GDM1 (cell line): ENCODE measurements at places on chromosomes 5 and 9.

DNA sequence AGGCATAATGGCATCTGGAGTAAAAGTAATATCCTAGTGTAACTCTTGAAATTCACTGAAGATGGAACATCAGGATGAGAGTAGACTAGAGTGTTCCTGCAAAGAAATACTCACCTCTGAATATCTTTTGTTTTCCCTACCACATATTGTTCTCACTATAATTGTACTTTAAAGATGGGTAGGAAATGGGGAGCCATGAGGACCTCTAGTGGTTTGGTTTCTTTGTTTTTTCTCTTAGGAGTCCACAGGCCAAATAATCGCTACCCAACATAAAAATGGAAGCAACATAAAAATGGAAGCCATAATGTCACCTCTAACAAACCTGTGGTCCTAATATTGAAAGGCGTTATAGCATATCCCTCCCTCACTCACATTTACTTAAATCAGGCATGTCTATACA is 2375.8 kb downstream of the MAT2B start:
- no peak for DNase-seq

- DNase-seq, result no peak
Observed at GRCh38 chr5:38927470-38927869, 81.7 kb downstream of the OSMR start.

DNA sequence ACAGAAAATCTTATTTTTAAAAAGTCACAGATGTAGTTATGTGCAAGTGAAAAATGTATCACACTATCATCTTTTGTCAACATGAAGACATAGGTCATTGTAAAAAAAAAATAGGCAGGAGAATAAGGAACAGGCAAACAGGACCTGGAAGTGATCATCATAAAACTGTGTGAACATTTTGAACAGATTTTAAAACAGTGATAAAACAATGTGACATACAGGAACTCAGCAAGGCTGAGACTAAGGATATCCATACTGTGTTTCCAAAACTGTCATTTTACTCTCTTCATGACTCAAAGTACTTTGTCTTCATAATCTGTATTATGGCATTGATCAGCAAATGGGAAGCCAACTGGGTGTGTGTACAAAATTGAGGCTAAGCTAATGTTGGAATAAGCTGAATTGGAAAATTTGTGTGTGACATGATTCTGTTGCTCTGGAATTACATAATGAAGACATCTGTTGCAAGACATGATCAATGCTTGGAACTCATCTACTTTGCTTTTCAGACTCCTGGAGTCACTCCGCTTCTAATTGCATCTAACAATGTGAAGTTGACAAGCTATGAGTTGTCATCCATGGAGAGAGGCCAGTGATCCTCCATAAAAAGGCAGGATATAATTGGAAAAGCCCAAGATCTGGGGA is 978.7 kb upstream of the NUDT12 start:
- no peak for DNase-seq

DNA sequence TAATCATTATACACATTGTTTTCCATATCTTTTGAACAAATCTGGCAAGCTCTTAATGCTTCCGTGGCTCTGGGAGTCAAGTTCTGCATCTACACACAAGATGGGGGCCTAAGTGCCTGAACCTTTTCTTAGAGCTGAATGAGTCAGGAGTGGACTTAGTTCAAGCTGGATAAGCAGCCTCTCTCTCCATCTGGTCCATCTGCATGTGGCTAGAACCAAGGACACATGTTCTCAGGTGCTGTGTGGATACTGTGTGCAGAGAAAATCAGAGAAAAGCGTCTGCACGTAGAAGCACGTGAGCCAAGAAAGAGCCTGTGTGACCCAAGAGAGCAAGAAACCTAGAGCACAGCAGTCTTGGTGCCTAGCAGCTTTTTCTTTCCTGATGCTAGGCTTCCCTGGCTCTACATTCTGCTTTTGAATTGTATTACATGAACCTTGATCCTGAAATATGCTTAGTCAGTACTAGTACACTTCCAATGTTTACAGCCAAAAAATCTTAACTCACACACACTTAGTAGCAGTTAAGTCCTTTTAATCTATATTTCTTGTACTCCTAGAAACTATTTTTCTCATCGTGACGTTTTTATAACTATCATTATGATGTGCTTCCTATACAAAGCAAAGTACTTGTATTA is 1798.9 kb downstream of the MAT2B start:
- DNase-seq, result no peak

GRCh38 chr5:34749431-34749873 is 89.5 kb upstream of the TTC23L start:
- DNase-seq, result no peak

DNA sequence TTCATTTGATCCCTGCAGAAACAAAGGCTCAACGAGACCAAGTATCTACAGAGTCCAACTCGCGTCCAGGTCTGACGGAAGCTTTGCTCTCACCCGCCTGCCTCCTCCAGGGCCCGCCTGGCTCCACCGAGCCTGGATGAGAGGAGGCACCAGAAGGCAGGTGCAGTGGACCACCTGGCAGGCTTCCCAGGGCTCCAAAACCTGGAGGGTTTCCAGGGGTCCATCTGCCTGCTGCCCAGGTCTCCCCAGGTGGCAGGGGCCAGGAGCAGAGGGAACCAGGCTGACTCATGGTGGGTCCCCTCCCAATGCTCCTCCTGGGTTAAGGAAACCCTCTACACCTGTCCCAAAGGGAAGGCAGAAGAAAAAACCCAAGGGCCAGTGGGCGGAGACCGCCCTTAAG is 59.5 kb downstream of the VAV2 start:
- DNase-seq, result no peak

DNA sequence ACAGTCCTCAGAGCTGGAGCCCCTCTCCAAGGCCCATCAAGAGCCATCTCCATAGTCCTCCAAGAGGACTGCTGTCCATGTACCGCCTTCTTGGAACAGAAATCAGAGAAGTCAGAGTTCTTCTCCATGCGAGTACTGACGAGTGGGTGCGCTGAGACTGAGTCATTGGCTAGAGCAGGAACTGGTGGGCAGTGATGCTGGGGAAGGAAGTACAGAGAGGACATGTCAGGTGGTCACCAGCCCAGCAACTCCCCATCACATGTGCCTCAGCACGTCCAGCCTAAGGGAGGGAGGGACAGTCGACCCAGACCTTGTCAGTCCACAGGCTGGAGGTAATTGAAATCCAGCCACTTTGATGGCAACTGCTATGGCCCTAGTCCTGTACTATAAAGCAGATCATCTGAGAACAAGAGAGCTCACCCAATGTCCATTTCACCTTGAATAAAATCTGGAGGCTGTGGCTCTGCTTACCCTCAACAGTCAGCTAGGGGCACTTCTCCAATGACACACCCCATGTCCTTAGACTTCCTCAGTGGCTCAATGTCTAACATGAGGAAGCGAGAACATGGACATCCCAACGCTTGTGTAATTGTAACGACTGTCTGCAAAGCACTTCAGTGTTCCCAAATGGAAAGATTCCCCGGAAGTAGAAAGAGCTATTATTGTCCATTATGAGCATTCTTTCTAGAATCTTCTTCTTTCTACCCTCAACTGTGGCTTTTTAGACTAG is 15.0 kb upstream of the FBP1 start:
- no peak for DNase-seq

GRCh38 chr5:3209918-3210317 is 385.7 kb upstream of the IRX1 start:
- DNase-seq, result no peak

DNA sequence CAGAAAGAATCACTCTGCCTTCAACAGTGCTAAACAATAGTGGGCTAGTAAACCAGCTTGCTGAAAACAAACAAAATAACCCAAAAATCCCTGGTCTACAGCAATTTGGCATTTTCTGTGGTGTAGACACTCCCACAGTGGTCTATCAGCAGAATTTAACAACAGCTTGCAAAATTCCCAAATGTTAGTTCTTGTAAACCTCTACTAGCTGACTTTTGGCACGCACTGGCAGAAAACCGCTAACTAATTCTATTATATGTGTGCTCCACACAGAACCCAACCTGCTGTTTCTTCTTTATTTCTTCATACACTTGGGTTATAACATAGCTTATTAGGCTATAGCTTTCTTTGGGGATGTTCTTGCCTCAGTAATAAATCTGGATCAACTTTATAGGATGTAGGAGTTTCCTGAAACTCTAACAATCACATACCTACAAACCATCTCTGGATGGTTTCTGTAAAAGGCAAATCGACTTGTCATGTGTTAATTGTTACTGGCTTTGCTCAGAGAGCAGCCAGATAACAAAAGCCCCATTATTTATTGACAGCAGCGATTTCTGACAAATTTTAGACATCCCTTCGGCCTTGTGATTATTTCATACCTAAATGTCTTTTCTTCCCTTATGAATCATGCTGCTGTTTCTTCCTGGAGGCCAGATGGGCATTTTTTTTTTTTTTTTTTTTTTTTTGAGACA is 82.7 kb upstream of the NAA35 start:
- no peak for DNase-seq

DNA sequence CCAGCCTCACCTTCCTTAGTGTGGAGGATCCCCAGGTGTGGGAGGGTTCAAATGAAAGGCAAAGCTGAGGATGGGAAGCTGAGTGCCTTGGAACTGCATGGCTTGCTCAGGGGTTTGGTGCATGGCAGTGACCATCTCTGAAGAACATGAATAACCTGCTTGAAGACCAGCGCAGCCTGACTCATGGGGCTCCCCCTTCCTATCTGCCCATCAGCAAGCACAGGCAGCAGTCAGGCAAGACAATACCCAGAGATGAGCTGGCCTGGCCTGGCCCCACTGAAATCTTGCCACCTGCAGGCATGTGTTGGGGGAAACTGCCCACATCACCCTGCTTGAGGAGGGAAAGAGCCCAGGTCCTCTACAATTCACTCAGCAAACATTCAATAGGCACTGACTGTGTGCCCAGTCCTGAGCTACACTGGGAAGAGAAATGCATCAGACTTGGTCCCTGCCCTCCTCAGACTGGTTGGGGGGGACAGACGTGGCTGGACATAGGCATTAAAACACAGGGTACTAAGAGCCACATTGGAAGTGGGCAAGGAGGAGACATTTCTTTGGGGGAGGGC is 105.0 kb upstream of the ALDH1B1 start:
- DNase-seq, result no peak

DNA sequence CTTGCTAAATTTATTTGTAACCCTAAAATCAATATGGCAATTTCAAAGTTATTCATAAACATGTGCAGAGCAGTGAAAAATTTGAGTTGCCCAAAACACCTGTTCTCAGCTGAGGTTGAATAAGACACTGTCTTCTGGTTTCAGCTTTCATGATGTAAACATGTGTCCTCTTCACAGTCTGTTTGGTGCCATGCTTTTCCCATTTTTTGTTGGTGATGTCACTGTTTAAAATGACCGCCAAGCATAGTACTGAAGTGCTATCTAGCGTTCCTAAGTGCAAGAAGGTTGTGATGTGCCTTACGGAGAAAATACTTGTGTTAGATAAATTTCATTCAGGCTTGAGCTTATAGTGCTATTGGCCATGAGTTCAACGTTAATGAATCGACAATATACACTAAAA is 580.8 kb downstream of the ACTL7B start:
- no peak for DNase-seq

- DNase-seq, result no peak
Observed at GRCh38 chr9:95055334-95055850, 262.1 kb downstream of the FANCC start.

- DNase-seq, result no peak
Observed at GRCh38 chr5:127856292-127856691, 153.1 kb downstream of the CCDC192 start.

GRCh38 chr9:82363198-82363597 is 374.6 kb downstream of the SPATA31D1 start:
- DNase-seq, result no peak

GRCh38 chr5:98214240-98215051 is 559.0 kb upstream of the RGMB start:
- no peak for DNase-seq

DNA sequence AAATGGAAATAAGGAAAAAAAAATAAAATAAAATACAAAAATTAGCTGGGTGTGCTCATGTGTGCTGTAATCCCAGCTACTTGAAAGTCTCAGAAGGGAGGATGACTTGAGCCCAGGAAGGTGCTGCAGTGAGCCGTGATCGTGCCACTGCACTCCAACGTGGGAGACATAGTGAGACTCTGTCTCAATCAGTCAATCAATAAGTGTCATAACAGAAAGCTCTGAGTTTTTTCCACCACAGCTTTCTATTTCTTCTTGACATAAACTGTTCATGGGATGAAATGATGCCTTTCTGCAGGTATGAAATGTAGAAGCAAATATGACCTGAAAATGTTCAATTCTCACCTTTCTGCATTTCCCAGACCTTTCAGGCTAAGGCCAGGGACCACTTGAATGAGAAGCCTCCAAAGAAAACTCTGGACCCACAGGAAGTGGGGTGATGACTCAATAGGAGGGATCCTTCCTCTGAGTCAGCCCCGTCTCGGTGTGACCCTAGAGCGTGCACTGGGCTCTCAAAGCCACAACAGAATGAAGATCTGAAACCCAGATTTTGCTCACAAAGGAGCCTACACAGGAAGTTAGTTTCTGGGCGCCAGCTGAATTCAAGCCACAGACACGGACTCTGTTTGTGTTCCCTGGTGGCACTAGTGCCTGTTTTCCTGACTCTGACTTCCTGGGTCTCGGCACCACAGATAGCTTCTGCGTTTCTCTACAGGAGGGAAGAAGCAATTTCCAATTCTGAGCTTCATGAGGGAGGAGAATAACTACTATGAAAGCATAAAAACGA is 62.0 kb downstream of the ANKH start:
- peak; percentile 24 for DNase-seq

DNA sequence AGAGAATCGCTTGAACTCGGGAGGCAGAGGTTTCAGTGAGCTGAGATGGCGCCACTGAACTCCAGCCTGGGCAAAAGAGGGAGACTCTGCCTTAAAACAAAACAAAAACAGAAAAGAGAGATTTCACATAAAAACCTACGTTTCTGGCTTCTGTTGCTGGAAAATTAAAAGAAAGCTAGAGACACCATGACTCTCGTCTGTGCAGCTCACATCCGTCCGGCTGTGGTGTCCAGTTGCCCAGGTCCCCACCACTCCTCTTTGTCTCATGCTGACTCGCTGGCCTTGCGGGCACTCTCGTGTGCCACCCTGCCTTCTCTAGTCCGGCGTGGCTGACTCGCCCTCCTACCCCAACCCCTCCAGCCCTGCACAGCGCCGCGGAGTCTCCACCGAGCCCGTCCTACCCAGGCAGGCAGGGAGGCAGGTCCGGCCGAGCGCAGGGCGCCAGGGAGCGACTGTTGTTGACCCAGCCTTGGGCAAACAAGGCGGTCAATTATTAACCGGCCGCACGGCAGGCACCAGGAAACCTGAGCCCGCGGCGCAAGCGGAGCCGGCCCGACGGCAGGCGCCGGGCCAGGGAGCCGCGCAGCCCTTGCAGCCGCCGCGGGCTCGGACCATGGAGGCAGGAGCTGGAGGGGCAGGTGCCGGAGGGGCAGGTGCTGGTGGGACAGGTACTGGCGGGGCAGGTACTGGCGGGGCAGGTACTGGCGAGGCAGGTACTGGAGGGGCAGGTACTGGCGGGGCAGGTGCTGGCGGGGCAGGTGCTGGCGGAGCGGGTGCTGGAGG is at the start of gene PRRT1B:
PRRT1B (plus strand) TSS at position 521 of the 783 bp plus-strand sequence; CDS start at position 614, 93 bp downstream.
- DNase-seq, result no peak

GRCh38 chr9:117926031-117926658 is 221.9 kb downstream of the TLR4 start:
- no peak for DNase-seq

GRCh38 chr9:134976403-134976802 is 58.7 kb upstream of the FCN1 start:
- no peak for DNase-seq
